ENCODE measurements at places on chromosomes 7 and 10.

DNA sequence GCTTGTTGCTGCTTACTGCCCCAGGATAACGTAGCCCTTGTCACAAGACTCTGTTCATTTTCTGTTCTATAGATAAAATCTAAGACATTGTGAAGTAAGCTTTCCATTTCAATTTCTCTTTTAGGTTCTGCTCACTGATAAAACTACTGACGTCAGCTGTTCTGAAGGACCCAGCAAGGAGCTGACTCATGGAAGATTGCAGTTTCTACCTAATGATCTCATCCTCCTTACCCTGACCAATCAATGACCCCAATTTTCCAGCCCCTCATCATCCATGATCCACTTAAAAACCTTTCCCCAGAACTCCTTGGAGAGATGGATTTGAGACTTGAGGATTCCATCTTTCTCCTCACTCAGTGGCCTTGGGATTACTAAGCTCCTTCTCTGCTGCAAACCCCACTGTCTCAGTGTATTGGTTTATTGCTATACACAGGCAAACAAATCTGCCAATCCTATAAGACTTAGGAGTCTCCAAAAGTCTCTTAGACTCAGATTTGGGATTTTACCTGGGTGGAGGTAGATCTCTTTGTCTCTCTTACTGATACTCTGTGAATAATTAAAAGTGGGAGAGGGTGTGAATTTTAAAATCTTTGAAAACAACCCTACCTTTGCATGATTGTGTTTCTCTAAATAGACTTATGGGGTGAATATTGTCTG is 109.2 kb upstream of the TRIM24 start:
- no peak overlapping the region for H3K4me3 ChIP-seq
- DNase-seq, result no peak
- no peaks in the 10 kb centered on the region for H3K4me1 ChIP-seq
- H3K27ac ChIP-seq, result no peak overlapping the region
- no peaks in the 10 kb centered on the region for H3K36me3 ChIP-seq
- H3K27me3 ChIP-seq, result no peaks in the 10 kb centered on the region

DNA sequence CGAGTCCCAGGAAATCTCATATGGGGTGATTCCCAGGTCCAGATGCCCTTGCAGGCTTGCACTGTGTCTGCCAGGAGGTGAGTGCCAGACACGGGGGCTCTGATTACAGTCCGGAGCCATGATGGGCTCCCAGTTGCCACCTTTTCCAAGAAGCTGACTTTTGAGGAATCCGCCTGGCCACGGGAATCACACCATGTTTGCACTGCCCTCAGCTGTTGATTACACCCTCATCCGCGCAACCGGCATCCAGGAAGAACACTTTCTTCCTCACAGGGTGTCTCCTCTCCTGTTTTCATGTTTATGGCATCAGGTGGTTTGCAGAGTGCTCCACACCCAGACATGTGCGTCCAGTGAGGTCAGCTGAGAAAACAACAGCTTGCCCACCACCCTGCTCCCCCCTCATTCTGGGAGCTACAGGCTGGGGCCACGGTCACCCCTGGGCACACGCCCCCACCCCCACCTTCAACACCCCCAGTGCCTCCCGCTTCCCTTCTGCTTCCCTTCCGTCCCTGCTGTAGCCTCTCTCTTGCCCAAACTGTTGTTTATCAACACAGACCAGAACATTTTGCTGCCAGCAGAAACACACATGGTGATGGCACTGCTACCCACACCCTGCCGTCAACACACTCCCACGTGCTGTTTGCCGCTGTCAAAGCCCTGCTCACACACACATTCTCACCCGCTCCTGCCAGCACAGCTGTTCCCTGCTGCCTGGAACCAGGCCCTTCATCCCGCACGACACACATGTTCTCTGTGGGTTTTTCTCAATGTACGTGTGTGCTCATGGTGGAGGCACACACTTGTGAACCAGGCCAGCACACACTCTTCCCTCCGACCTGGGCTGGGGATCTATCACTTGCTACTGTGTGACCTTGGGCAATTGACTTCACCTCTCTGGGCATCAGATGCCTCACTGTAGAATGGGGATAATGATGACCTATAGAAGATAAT is 35.8 kb downstream of the DDIT4 start:
- H3K27ac ChIP-seq, result peak overlapping the region; percentile 69
- no peak for DNase-seq
- no peaks in the 10 kb centered on the region for H3K36me3 ChIP-seq
- peaks cover 68% of the 10 kb centered on the region for H3K4me1 ChIP-seq
- H3K27me3 ChIP-seq, result no peaks in the 10 kb centered on the region
- no peak overlapping the region for H3K4me3 ChIP-seq

DNA sequence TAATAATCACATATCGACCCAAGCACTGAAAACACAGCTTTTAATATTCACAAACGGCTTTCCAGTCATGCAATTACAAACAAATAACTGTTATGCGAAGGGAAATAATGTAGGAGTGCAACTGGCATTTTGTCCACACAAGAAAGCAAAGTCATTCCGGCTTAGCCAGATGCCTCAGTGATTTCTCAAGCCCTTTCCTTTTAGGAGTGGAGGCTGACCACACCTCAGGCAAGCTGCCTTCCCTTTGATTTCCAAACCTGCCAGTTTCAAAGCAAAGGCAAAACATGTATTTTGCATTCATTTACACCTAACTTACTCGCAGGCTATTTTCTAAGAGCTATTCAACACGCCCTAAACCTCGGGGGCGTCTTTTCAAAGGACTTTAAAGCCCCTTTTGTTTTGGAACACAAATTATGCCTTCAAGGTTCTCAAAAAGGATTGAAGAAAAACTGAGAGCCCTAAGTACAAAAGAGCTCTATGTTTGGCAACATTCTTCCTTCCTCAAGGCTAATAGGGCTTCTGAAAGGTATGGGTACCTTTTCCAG is 109.6 kb downstream of the CPXM2 start:
- DNase-seq, result no peak
- H3K4me3 ChIP-seq, result no peak overlapping the region
- no peaks in the 10 kb centered on the region for H3K4me1 ChIP-seq
- no peak overlapping the region for H3K27ac ChIP-seq

DNA sequence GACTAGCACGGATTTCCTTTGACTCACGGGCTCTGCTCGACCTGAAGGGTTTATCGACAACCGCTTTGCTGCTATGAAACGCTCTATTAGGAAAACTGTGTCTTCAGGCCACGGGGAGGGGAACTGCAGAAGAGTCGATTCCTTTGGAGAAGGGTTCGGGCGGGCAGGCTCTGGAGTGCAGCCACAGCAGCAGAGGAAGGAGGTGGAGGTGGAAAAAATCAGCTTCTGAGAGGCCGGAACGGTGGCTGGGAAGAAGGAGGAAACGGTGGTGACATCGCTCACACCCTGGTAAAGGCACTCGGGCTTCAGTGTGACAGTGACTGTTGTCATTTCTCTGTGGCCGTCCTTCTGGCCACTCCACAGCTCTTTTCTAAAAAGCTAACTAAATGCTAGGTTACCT is 64.6 kb upstream of the MGMT start:
- H3K27me3 ChIP-seq, result no peaks in the 10 kb centered on the region
- H3K36me3 ChIP-seq, result no peaks in the 10 kb centered on the region
- H3K27ac ChIP-seq, result no peak overlapping the region
- no peak for DNase-seq
- no peaks in the 10 kb centered on the region for H3K4me1 ChIP-seq
- no peak overlapping the region for H3K4me3 ChIP-seq

DNA sequence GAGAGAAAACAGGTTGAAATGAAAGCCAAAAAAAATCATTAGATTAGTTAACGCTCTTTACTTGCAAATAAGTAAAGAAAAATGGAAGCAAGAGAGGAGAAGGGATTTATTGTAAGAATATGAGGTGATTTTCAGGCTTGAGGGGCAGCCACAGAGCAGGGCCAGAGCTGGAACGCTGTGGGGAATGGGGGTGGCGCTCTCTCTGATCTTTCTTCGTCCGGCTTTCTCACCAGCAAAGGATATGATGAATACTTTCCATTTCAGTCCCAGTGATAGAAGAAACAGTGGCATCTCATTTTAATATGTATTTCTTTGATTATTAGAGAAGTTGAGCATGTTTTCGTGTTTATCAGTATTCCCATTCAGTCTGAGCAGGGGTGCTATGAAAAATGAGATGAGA is 112.2 kb downstream of the SKIDA1 start:
- no peak overlapping the region for H3K4me3 ChIP-seq
- no peaks in the 10 kb centered on the region for H3K36me3 ChIP-seq
- no peak overlapping the region for H3K27ac ChIP-seq
- no peak for DNase-seq

DNA sequence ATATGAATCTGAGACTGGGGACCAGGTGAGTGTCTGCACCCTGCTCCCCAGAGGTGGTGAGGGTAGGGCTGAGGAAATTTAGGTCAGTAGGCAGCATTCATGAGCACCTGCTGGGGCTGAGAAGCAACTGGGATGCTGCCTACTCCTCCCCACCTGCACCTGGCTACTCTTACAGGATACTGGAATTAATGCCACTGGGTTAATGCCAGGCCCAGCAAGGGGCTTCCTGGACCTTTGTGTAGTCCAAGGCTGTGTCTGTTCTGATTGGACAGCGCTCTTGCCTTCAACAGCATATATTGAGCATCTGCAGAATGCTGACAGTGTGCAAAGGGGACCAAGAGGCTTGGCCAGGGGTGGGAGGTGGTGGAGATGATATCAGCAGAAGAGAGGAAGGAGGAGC is 32.1 kb downstream of the ADCYAP1R1 start:
- H3K27me3 ChIP-seq, result peaks cover 20% of the 10 kb centered on the region
- no peaks in the 10 kb centered on the region for H3K4me1 ChIP-seq
- DNase-seq, result no peak
- H3K4me3 ChIP-seq, result no peak overlapping the region
- no peaks in the 10 kb centered on the region for H3K36me3 ChIP-seq

Measured in activated CD4-positive, alpha-beta T cell treated with anti-CD3 and anti-CD28 coated beads, Interleukin-2, amount 10 ng/mL, durations not matched to agents 7 days and 5 days (primary cell).